ENCODE measurements at places on chromosomes 4 and X.

GRCh38 chr4:39786838-39787237, 88.9 kb downstream of the UBE2K start:
- no peak for DNase-seq

- DNase-seq = peak; percentile 69
These were observed 61.7 kb downstream of the ADRA2C start for GRCh38 chr4:3827616-3828492.

- peak; percentile 88 for DNase-seq
These were observed 153.6 kb downstream of the RASL11B start for GRCh38 chr4:53015681-53016080.

- no peak for DNase-seq
These were observed 15.2 kb upstream of the MRFAP1 start for GRCh38 chr4:6625256-6625655.

DNA sequence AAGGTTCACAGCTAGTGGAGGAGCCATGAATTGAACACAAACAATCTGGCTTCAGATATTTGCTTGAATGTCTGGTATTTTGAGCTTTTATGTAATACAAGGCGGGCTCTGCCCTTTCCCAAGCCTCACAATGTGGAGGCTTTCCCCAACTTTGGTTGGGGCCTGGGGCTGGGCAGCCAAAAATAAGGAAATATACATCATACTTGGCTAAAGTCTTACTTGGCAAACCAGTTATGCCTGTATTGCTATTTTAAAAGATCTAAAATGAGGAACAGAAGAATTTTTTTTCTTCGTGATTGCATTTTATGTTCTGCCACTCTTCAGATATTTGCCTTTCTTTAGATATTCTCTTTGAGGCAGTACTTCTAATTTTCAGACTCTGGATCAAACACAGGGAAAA, 26.1 kb downstream of the ARFIP1 start:
- DNase-seq = no peak

GRCh38 chrX:18616688-18617406, 55.1 kb downstream of the RS1 start:
- DNase-seq = no peak

- no peak for DNase-seq
These were observed 690 bp upstream of the NEIL3 start for GRCh38 chr4:177308847-177309521.

GRCh38 chr4:143391895-143392294, 55.2 kb downstream of the GAB1 start:
- no peak for DNase-seq

- no peak for DNase-seq
These were observed 1046.5 kb downstream of the FAT4 start for GRCh38 chr4:126361287-126361686.

GRCh38 chr4:5882947-5883346, 9.9 kb downstream of the CRMP1 start:
- no peak for DNase-seq

DNA sequence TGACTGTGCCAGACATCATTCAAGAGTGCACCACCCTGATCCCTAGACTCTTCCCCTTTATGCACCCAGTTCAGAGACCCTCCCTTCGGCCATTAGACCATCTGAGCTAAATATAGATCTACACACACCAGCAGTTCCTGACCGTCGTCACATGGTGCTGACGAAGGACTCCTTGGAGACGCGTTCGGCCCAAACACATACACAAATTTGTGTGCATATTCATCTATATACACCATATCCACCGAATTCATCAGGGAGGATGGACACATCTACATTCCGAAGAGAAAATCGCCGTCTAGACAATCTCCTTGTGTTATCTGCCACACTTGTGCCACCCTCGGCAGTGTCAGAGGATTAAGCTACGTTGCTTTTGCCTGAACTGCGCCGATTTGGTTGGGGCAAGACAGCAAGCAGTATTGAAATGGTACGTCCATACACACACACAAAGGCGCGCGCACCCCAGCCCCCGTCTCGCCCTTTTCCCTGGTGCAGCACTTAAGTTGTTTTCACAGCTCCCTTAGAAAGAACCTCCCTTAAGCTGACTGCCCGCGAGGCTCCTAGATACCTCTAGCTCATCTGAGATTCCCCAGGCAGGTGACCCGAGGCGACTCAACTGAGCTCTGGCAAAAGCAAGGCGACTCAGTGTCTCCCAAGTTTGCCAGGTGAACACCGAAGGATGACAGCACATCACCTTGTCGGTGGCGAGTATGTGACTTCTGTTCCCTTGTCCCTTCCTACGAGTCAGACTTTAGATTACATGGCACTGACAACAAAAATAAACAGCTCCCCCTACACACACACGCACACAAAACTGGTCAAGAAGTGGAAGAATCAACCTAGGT, 1.0 kb downstream of the RASGEF1B start:
- DNase-seq = no peak

DNA sequence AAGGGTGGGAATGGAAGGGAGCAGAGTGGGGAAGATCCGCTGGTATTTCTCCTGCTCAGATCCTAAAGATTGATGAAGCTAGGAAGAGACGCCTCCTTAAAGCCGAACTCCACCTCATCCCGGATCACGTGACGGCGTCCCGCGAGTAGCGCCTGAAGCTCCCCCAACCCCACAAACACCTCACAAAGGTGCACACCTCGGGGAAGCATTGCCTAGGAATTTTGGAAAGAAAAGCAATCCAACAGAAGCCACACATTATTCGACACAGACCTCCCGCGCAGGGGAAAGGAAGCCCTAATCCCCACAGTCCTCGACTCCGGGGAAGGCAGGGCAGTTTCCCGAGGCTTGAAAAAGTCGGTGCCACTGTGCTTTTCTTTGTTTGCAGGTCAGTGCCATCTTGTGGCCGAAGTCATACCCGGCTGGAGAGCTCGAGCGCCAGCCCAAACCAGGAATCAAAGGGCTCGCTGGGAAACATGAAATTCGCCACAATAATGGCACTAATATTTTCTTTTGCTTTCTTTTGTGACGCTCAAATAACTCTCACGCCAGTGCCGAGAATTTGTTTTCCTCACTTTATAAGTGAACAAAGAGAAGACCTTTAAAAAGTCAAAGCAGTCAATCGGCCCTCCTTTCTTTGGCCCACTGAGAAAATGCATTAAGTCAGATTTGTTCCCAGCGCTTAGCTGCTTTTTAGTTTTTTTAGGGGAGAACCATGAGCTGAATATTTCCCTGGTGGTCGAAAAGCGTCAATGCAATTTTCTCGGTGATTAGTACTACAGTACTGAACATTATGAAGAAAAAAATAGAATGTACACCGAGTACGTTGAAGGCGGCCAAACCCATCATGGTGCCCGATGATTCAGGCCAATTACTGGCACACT, at the start of gene NPY1R:
TSS of gene NPY1R (minus strand) at position 71 of the 881 bp plus-strand sequence. CDS start 6,042 bp downstream, outside the sequence.
- peak; percentile 8 for DNase-seq

DNA sequence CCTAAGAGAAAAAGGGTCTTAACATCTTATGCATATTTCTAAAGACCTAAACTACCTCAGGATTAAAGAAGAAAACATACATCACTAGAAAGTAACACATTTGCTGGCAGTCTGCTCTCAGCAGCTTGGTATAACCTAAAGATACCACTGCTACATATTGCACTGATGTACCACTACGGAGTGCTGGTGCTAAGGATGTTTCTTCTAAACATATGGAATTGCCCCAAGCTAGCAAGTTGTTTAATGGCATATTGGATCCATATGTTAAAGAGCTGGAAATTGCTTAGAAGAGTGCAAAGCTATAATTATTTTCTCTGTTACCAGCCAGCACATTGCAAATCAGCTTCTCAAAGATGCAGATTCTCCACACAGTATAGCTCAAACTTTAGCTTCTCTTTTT, 436.5 kb upstream of the GALNTL6 start:
- no peak for DNase-seq

GRCh38 chr4:676871-677235, 2.5 kb downstream of the MYL5 start:
- DNase-seq = peak; percentile 72

GRCh38 chrX:136220540-136220939, 30.7 kb downstream of the MAP7D3 start:
- no peak for DNase-seq

DNA sequence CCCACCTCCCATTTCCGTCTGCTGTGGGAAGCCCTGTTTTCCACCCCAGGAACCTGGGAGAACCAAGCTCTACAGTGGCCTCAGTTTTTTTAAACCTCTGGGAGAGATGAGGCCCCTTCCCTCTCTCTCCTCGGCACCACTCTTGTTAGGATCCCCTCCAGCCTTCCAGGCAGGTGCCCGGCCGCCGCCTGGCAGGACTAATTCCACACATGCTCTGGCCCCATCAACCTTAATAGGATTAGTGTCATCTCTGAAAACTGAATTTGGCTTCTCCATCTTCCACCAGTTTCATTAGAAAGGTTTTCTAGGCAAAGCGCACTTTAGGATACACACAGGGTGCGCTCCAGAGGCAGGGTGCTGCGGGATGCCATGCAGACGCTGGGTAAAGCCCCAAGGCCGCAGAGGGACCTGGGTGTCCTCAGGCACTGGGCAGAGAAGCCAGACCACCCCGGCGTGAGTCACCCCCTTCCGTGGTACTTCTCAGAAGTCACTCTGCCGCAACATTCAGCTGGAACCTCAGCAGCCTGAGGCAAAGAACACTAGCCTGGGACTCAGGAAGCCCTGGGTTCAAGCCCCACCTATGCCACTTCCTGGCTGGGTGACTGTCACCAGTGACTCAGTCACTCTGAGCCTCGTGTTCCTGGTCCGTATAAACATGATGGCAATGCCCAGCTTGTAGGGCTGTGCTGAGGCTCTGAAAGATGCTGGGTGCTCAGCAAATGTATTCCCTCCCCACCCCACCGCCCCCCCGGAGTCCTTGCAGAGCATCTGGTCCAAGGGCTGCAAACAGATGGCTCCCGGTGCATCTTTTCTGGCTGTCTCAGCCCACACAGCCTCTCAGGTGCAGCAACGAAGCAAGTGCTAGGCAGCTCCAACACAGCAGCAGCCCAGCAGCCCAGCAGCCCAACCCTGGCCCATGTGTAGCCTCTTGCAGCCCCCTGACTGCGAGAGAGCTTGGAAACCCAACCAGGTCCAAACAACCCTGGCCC, 29.1 kb downstream of the PPP2R2C start:
- no peak for DNase-seq

DNA sequence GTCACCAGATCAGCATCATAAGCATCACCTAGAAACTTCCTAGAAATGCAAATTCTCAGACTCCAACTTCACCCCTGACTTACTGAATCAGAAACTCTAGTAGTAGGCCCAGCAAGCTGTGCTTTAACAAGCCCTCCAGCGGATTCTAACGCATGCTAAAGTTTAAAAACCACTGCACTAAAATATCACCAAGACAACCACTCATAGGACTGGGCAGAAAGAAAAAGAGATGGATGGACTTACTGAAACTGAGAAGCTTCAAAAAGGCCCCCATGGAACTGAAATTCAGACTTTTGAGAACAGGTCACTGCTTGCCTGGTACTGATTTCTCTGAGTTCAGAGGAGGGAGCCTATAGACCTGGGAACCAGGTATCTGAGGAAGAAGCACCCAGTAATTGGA, 40.1 kb downstream of the FAM241A start:
- no peak for DNase-seq

GRCh38 chr4:118865091-118865708, 23.5 kb upstream of the SYNPO2 start:
- DNase-seq = peak; percentile 78

DNA sequence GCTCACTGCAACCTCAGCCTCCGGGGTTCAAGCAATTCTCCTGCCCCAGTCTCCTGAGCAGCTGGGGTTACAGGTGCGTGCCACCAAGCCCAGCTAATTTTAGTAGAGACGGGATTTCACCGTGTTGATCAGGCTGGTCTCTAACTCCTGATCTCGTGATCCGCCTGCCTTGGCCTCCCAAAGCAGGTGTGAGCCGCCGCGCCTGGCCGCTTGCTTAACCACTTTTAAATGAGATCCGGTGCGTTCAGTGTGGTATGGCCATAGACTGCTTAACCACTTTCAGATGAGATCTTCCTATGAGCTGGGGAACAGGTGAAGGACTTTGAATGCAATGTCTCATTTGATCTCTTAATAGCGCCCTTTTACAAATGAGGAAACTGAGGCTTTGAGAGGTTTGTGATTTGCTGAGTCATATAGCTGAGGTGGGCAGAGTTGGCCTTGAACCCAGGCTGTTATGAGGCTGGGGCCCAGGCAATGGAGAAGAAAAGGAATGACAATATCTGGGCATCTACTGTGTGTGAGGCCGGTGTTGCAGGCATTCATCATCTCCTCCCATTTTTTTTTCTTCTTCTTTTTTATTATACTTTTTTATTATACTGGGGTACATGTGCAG, 41.9 kb upstream of the NSG1 start:
- no peak for DNase-seq

- no peak for DNase-seq
These were observed 75.0 kb downstream of the ANAPC4 start for GRCh38 chr4:25452081-25452480.

DNA sequence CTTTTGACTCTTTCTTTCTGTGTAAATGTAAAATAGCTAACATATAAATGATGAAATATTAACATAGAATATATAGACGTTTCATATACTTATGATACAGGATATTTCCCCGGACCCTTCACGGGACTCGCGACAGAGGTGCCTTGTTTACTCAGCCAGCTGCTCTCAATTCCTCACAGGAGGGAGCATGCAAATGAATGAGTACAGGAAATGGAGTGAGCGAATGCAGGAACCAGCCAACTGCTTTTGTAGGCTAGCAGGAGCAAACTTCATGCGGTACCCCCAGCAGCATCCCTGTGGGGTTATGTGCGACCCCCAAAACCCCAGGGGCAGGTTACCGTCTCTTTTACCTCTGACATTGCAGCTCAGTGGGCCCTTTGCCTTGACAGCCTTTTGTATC, 110.3 kb upstream of the PDHA2 start:
- DNase-seq = no peak
